ENCODE measurements at places on chromosomes 4 and X.

- no peak for DNase-seq
Observed at GRCh38 chr4:158315706-158316105, 105.4 kb downstream of the TMEM144 start.

DNA sequence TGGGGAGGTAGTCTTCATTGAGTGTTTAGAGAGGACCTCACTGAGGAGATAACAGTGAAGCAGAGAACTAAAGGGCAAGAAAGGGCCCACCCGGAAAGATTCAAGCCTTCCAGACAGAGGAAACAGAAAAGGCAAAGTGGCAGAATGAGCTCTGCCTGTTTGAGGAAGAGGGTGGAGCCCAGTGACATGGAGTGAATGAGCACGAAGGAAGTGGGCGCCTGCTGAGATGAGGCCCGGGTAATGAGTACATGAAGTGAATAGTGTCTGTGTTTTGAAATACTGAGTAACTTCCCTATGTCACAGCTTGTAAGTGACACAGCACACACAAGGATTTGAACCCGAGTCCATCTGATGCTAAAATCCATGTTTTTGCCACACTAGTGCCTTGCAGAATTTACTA, 32.5 kb upstream of the TLR2 start:
- no peak for DNase-seq

- no peak for DNase-seq
Observed at GRCh38 chrX:139554376-139554775, 23.8 kb downstream of the F9 start.

DNA sequence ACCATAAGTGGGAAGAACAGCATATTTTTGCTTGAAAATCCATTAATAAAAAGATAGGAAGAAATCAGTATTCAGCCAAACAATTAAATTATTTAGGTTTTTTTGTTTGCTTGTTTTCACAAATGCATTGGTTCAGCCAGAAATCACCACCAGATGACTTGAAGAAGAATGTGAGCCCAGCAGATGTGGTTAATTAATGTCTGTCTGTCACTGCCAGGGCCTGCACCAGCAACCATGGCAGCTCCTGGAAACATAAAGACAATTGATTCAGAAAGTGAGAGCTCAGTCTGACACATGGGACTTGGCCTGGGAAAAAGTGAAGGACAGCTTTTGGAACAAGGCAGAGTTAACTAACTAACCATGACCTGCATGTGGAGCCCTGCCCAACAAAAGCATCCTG, 74.0 kb downstream of the MAOB start:
- DNase-seq, result no peak

DNA sequence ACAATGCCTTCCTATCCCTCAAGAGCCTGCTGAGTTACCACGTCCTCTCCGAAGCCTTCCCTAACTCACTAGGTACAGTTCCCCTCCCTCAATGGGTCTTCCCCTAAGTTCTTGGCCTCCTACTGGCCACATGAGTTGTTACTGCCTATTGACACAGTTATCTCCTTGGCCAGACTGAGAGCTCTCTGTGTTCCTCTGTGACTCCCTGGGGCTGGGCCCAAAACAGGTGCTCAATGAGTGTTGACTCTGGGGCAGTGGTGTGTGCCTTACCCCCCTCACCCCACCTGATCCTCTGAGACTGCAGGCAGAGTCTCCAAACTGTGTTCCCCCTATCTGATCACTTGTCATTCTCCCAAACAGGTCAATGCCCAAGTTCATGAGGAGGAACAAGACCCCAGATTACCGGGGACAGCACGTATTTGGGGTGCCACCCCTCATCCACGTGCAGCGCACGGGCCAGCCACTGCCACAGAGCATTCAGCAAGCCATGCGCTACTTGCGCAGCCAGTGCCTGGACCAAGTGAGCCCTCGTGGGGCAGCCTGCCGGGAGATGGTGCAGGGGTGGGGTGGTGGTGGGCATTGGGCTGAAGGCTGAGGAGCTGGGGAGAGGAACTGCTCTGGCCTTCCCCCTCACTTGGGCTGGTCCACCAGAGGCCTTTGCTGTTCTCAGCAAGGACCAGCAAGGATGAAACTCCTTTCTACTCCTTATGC, 72.6 kb downstream of the STARD8 start:
- no peak for DNase-seq

DNA sequence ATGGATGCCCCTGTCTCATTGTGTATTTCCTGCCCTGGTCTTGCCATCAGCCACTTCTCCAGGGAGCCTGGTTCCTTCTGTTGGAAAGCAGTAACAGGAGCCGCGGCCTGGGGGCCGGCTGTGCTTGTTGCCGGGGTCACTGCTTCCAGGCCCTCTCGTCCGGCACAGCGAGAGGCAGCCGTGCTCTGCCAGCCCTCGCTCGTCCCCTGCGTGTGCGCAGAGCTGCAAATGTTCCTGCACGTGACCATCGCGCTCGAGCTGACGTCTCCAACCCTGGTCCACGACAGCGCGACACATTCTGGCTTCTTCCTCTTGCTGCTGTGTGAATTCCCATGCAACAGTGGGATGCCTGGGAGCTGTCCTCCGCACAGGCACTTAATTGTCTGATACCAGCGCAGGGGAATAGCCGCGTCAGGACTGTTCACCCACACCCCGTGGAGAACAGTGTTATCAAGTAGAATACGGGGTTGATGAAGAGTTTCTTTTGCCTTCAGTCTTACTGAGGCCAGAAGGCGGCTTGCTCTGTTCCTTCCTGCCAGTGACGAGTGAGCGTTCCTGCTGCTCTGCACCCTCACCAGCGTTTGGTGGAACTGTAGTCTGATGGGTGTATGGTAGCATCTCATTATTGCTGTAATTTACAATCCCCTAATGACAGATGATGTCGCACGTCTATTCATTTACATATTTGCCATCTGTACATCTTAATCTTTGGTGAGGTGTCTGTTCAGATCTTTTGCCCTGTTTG, 12.3 kb downstream of the PDE6B start:
- no peak for DNase-seq

DNA sequence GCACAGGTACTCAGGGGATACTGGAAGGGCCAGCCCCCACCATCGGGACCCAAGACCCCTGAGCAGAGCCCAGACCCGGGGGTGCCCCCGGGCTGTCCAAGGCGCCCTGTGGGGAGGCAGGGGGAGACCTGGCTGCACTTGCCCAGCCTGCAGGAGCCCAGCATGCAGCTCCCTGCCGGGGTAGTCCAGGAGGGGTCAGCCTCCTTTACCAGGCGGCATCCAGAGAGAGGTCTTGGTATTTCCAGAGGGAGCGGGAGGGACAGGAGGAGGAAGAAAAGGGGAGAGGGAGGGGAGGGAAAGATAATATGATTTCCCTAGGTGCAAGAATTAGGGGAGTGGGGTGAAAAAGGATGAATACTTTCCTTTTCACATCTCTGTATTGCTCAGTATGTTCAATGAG, 97.5 kb downstream of the ABLIM2 start:
- no peak for DNase-seq

DNA sequence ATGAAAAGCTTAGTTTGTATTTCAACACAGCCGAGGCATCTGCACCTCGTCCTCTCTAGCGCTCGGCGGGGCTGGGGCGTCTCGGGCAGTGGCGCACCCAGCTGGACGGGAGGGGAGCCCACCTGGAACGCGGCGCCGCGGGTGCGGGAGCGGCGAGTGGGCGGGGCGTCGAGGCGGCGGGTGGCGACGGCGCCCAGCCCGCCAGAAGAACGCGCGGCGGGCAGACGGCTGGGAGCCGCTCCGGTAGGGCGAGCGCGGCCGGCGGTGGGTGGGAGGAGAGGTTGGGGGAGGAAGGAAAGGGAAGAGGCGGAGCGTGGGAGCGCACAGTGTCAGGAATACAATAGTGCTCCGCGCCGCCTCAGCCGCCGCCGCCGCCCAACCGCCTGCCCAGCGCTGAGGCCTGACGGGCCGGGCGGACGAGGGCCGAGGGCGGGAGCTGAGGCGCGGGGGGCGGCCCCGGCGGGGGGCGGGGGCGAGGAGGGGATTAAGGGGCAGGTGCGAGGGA, at the start of gene JADE3:
Gene JADE3, plus strand, starts transcription at position 324 of the 505 bp plus-strand sequence. CDS start 72,474 bp downstream, outside the sequence.
- no peak for DNase-seq

DNA sequence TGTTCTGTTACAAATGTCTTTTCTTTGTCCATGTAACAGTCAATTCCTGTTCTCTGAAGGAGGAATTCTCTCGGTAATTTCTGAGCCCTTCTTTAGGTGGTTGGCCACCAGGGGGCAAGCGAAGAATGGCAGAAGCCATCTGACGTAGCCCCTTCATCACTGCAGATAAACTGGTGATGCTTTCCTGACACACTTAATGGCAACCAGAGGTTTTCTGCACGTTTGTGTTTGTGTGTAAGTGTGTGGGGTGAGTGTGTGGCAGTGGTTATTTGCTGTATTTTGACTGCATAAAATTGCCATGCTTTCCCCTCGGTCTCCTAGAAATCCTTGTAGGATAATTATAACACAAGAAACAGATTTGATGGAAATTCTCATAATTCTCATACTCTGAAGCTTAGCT, 64.8 kb upstream of the STOX2 start:
- DNase-seq, result peak; percentile 48

GRCh38 chr4:182339221-182339641, 96.0 kb downstream of the TENM3 start:
- no peak for DNase-seq

DNA sequence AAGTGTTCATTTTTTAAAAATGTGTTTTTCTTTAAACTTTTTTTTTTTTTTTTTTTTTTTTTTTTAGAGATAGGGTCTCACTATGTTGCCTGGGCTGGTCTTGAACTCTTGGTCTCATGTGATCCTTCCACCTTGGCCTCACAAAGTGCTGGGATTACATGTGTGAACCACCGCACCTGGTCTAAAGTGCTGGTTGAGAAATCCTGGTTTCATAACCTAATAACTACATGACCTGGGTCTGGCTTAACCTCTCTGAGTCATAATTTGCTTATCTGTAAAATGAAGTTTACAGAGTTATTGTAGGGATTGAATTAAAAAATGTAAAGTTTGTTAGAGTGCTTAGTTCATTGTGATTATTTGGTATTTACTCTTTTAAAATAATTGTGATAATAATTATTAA, 5.2 kb downstream of the HSD17B13 start:
- DNase-seq, result no peak

DNA sequence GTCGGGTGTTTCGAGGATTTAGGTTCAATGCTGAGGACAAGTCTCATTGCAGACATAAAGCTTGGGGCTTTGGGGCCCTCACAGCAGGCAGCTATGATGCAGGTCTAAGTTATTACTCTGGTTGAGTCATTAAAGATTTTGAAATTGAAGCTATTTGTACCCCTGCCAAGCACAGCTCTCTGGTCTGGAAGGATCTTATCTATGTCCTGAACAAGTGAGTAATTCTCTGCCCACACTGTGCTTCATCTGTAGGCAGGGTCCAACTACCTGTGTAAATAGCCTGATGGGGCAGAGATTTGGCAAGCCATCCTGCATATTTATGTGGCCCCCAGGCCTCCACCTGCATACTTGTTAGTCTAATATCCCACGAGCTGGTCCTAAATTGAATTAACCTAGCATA, 41.4 kb upstream of the MAGEA4 start:
- DNase-seq, result no peak

- no peak for DNase-seq
Observed at GRCh38 chr4:120801137-120801758, 121.3 kb downstream of the PRDM5 start.

GRCh38 chr4:6502147-6502546, 29.7 kb upstream of the PPP2R2C start:
- DNase-seq, result no peak

DNA sequence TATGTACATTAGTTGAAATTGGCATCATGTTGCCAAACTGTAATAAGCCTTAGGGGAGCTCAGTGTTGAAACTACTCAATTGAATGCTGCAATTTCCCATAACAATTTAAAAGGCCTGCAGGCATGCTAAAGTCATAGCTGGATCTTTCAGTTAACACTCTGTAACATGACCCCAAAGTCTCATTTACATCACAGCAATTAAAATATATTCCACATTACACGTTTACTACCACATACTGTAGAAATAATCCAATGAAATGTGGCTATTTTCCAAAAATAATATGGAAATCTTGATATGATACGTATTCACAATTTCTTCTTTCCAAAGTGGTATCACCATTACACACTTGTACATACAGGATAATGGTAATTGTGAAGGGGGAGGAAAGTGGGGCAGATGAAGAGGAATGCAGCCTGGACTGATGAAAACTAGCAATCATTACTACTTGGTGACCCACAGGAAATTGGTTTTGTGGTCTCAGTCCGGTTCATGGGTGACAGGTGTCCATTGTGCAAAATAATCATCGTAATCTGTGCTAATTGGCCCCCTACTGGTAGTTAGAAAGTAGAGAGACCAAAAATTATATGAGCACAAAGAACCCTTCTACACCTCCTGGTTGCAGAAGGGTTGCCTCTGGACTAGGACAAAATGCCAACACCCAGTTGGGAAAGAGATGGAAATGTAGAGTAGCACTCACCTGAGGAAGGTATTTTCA, 63.7 kb downstream of the TENM3 start:
- DNase-seq, result no peak

GRCh38 chr4:88938138-88938537, 118.8 kb downstream of the FAM13A start:
- no peak for DNase-seq

- DNase-seq, result no peak
Observed at GRCh38 chr4:55612341-55612740, 20.3 kb upstream of the PDCL2 start.

GRCh38 chr4:128155231-128155855, 94.2 kb downstream of the LARP1B start:
- no peak for DNase-seq

- DNase-seq, result no peak
Observed at GRCh38 chr4:108840426-108840975, 77.6 kb upstream of the ETNPPL start.

DNA sequence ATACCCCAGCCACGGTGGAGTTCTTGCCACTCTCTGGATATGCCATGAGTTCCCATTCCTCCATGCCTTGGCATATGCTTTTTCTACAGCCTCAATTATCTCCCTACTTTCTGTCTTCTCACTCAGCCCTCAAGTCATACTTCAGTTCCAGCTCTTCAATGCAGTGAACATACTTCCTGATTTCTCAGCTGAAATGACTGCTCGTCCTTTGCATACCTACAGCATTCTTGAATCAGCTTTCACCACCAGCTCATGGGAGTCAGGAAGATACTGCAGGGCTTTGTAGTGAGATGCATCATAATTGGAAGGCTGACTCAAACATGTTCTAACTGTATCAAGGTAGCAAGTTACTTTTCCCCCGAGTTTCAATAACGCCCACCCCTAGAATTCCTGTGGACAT, 118.4 kb downstream of the APBB2 start:
- no peak for DNase-seq

GRCh38 chr4:2617955-2618354, 81.5 kb downstream of the FAM193A start:
- no peak for DNase-seq

GRCh38 chrX:48035891-48036290, 29.1 kb downstream of the SPACA5 start:
- no peak for DNase-seq

GRCh38 chrX:32448320-32448719, 763.0 kb downstream of the DMD start:
- no peak for DNase-seq

DNA sequence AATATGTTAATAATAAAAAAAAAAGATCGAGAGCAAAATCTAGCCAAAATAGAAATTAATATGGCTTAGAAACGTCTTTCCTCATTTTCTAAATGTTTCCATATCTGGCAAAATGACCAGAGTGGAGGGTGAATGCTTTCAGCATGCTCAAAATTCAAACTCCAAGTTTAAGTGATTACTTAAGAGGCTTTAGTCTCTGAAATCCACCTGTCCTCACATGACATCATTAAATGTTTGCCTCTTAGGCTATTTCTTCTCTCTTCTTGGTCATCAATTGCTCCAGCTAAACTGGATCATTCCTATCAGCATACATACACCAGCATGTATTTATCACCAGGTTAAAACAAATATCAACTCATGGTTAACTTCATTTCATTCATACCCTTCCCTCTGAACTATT, 54.5 kb upstream of the ATXN3L start:
- no peak for DNase-seq
